Pancreas (tissue), 10 donors: ENCODE measurements at places on chromosomes 1 and 21.
A peak's percentile ranks its signal among the peaks of the same experiment; 100 is the strongest.

DNA sequence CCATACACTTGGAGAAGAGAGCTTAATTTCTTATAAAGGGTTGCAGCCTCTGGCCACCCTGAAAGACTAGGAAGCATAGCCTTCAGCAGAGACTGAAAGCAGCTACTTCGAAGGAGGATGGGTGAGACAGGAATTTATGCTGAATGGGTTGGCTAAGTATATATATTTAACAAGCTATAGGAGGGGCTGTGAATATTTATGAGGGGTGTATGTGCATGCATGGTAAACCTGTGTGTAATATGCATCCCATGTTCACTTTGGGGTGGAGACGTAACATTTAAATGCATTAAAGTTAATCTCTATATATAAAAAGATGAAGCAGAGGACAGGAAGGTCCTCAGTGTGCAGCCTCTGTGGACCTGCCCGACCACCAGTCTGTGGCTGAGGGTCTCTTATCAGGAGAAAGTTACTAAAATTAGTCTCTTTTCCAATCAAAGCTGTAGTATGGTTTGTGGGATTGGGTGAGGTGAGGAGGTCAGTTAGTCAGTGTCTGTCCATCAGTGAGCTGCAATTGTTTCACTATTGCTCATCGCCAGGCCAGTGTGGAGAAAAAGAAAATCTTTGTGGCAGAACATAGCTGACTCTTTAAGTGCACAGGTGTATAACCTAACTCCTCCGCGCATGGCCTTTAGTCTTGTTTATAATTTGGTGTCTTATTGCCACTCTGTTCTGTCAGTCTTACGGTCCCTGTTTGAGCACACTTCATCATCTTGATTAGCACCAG is 35.4 kb upstream of the DSCAM start:
- no peaks in the 10 kb centered on the region for H3K27me3 ChIP-seq
- no peak overlapping the region for H3K4me3 ChIP-seq
- H3K4me1 ChIP-seq = no peaks in the 10 kb centered on the region
- H3K27ac ChIP-seq = no peak overlapping the region
- no peaks in the 10 kb centered on the region for H3K36me3 ChIP-seq
- DNase-seq = no peak

- H3K36me3 ChIP-seq = no peaks in the 10 kb centered on the region
- no peaks in the 10 kb centered on the region for H3K27me3 ChIP-seq
These were observed 47.4 kb downstream of the TNN start for GRCh38 chr1:175114996-175115395.

DNA sequence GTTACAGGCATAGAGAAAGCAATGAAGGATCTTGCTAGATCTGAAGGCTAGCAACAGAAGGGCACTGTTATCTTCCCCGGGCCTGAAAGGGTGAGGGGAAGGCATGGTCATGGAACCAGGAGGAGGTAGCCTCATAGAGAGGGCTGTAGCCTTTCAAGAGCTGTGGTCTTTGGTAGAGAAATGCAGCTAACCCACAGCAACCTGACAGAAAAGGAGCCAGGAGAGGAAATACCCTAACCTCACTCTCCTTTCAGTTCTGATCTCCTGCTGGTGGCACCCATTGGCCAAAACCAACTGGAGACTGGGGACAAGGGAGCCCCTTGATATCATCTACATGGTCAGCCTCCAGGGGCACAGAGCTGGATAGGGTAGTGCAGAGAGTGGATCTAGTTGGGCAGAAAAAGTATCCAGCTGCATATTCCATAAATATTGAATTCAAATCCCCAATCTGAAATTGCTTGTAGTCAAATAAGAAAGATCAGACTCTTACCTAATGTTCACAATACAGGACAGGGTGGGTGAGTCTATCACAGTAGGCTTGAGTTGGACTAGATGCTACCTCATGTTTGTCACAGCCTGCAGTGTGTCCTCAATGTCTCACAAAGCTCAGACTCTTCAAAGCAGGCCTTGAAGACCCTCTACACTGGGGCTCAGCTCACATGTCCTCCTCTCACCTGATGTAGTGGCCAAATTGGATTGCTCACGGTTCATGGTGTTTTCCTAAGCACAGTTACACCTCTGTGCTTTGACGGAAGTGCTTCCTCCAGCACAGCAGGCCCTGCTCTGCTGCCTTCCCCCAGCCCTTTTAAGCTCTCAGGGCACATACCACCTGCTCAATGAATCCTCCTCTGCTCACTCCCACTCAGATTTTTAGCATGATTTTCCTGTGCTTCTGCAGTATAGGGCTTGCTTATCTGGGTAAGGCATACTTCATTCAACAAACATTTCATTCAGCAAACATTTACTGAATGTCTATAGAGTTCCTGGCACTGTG is 74.1 kb upstream of the JUN start:
- H3K4me1 ChIP-seq = peaks cover 26% of the 10 kb centered on the region
- H3K27ac ChIP-seq = peak overlapping the region; percentile 60
- no peak overlapping the region for H3K4me3 ChIP-seq
- H3K36me3 ChIP-seq = no peaks in the 10 kb centered on the region
- no peak for DNase-seq

DNA sequence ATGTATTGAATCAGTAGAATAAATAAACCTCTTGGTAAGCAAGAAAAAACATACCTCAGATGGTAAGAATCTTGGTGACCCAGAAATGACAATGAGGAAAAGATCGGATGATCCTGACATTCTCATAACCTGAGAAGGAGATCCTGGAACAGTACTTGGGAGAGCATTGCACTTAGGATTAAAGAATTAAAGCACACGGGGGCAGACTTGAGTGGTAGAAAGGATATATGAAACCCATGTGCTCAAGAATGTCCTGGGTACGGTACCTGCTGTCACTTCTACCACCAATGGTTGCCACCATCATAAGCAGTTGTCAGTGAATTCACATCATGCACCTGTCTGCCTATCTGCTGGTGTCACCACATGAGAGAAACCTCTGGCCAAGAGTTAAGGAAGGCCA is 108.9 kb upstream of the GJB5 start:
- no peak overlapping the region for H3K4me3 ChIP-seq
- no peaks in the 10 kb centered on the region for H3K4me1 ChIP-seq
- H3K36me3 ChIP-seq = no peaks in the 10 kb centered on the region
- no peak for DNase-seq

DNA sequence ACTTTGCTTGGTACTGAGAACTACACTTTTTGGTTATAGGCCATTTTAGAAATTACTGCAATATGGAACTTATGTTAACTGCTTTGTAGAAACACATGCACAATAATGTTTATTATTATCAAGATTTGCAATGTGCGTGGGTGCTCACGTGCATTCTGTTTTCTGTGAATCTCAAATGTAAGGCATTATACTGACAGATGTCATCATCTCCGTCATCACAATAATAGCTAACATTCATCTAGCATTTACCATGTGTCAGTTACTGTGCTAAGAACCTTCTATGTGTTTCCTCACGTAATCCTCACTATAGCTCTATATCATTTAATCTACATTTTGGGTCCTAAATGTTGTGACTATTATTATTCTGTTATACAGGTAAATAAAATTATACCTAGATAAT is 1214.8 kb upstream of the ADGRL4 start:
- no peaks in the 10 kb centered on the region for H3K4me1 ChIP-seq
- DNase-seq = no peak
- no peaks in the 10 kb centered on the region for H3K27me3 ChIP-seq
- no peak overlapping the region for H3K27ac ChIP-seq
- no peaks in the 10 kb centered on the region for H3K36me3 ChIP-seq
- no peak overlapping the region for H3K4me3 ChIP-seq

GRCh38 chr1:38941527-38942019 is at the start of gene RHBDL2:
Gene RHBDL2 (minus strand): TSS chr1:38941830. CDS start chr1:38919212, 22,618 bp downstream.
- DNase-seq = peak; percentile 64
- H3K36me3 ChIP-seq = no peaks in the 10 kb centered on the region
- H3K27me3 ChIP-seq = no peaks in the 10 kb centered on the region
- peak within 1 kb of the TSS; percentile 28 for H3K4me3 ChIP-seq
- peaks cover 2% of the 10 kb centered on the region for H3K4me1 ChIP-seq
- H3K27ac ChIP-seq = peak within 1 kb of the TSS; percentile 28

GRCh38 chr1:187078916-187079315 is 250.2 kb downstream of the PLA2G4A start:
- H3K27me3 ChIP-seq = no peaks in the 10 kb centered on the region
- DNase-seq = no peak
- no peaks in the 10 kb centered on the region for H3K4me1 ChIP-seq

GRCh38 chr1:178945763-178946266 is 74.9 kb upstream of the ANGPTL1 start:
- no peak for DNase-seq
- no peaks in the 10 kb centered on the region for H3K36me3 ChIP-seq
- H3K4me3 ChIP-seq = no peak overlapping the region
- no peaks in the 10 kb centered on the region for H3K4me1 ChIP-seq

DNA sequence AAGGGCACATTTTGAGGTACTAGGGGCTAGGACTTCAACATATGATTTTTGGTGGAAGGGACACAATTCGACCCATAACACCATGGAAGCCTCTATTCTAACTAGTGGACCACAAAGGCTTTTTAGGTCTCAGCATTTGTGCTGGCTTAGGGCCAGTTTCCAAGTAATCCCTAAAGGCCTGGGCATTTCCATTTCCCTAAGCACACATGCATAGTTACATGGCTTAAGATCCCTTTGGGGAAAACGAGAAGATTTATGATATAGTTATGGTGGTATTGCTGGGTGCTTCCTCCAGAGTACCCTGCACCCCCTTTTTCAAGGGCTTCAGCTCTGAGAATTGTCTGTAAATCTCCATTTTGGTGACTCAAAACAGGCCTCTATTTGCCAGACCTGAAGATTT is 28.2 kb upstream of the TMEM54 start:
- no peak for DNase-seq
- H3K27me3 ChIP-seq = no peaks in the 10 kb centered on the region
- H3K4me1 ChIP-seq = peaks cover 7% of the 10 kb centered on the region
- H3K36me3 ChIP-seq = no peaks in the 10 kb centered on the region

DNA sequence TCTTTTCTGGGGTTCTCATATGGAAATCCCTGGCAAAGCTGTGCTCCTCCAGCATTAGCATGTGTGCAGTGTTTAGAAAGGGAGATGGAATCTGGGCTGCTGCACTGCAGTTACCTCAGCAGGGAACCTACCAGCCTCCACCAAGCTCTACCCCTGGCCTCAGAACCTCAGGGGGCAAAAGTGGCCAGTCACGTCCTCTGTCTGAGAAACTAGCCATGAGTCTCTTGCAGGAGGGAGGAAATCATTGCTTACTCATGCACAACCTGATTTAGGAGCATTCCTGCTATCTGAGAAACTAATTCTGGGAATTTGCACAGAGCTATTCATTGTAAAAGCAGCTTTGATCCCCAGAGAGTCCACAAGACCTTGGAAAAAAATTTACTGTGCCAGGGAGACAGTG is 80.6 kb upstream of the IPO9 start:
- H3K27ac ChIP-seq = no peak overlapping the region
- no peaks in the 10 kb centered on the region for H3K27me3 ChIP-seq
- no peaks in the 10 kb centered on the region for H3K4me1 ChIP-seq
- DNase-seq = no peak

- H3K27me3 ChIP-seq = no peaks in the 10 kb centered on the region
- H3K4me3 ChIP-seq = no peak overlapping the region
- H3K27ac ChIP-seq = no peak overlapping the region
- no peak for DNase-seq
These were observed 236.4 kb upstream of the AJAP1 start for GRCh38 chr1:4418021-4418420.

GRCh38 chr1:20148571-20149500 is 9.7 kb downstream of the PLA2G2F start:
- H3K36me3 ChIP-seq = no peaks in the 10 kb centered on the region
- no peak for DNase-seq
- no peak overlapping the region for H3K27ac ChIP-seq
- H3K4me1 ChIP-seq = peaks cover 13% of the 10 kb centered on the region
- no peaks in the 10 kb centered on the region for H3K27me3 ChIP-seq

DNA sequence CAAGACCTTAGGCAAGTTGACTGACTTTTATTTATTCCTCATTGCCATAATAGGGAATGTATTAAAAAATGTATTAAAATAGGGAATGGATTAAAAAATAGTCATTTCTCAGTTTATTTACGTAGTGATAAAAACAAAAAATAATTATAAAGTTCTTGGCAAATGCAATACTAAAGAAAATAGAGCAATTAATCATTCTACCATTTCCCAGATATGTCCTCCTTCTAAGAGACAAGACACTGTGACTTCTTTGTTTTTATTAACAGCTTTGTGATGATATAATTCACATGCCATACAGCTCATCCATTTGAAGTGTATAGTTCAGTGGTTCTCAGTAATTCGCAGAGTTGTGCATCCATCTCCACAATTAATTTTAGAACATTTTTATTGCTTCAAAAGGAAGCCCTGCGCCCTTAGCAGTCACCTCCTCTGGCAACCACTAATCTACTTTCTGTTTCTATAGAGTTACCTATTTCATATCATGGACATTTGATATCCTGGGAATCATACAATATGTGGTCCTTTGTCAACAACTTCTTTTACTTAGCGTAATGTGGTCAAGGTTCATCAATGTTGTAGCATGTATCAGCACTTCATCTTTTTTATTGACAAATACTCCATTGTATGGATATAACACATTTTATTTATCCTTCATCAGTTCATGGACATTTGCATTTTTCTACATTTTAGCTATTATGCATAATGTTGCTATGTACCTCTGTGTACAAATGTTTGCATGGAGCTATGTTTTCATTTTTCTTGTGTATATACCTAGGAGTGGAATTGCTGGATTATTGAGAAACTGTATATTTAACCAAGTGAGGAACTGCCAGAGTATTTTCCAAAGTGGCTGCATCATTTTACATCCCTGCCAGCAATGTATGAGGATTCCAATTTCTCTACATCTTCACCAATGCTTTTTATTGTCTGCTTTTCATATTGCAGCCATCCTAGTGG is 5.6 kb downstream of the TBX19 start:
- peaks cover 6% of the 10 kb centered on the region for H3K4me1 ChIP-seq
- DNase-seq = no peak
- no peak overlapping the region for H3K4me3 ChIP-seq
- H3K27me3 ChIP-seq = no peaks in the 10 kb centered on the region

DNA sequence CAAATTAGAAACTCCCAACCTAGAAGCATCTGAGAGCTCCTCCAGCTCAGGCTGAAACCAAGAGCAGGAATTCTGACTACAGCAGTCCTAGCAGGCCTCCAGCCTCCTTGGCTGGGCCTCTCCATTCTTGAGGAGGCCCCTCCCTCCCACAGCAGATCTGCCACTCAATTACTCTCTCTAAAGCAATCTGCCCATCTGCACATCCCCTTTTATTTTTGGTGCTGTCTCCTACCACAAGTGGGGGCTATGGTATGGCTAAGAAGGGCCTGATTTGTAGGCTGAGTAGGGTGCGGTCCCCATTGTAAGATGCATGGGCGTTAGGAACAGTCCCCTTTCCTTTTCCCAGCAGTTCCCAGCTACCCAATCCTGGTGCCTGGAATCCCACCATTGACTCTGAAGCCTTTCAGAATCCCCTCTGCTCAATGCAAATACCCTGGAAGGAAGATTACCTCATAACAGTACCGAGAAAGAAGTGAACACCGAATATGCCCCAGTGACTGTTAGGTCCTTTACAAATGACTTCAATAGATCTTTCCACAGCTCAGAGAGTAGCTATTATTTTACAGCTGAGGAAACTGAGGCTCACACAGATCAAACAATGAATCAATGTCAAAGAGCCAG is 11.6 kb upstream of the TTC39A start:
- no peaks in the 10 kb centered on the region for H3K36me3 ChIP-seq
- no peak overlapping the region for H3K27ac ChIP-seq
- H3K27me3 ChIP-seq = no peaks in the 10 kb centered on the region
- DNase-seq = no peak
- no peaks in the 10 kb centered on the region for H3K4me1 ChIP-seq
- no peak overlapping the region for H3K4me3 ChIP-seq
